ENCODE measurements at places on chromosomes 3 and 15. TPM values are rescaled to one million over a fixed set of nuclear protein-coding genes. Genes with fewer than 3 reads are reported as not detected.
A peak's percentile ranks its signal among the peaks of the same experiment; 100 is the strongest.

DNA sequence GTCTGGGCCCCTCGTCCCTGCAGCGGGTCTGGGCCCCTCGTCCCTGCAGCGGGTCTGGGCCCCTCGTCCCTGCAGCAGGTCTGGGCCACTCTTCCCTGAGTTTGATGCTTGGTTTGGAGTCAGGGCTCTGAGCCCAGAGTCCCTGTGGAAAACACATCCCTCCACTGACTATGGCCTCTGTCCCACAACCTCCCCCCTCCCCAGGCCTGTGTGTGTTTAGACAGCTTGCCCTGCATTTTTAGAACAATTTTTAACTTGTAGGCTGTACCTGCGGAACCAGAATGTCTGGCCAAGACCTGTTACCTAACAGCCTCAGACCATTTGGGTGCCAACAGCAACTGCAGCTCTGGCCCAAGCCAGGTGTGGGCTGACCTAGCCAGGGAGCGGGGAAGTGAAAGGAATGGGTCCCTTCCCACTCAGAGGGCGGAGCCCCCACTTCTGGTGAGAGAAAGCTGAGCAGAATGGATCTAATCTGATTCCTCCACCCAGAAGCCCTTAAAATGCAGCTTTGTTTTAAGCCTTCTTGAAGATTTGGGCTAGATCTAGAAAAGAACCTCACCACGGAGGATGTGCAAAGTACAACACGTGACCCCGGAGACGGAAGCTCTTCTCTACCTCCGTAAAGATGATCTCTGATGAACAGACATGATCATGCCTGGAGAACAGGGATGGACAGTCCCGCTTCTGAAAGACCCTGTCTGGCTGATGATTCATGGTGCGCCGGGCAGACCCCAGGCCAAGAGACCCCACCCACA is 60.5 kb upstream of the TFRC start:
- peak; percentile 52 for DNase-seq

TUSC7 gene
- total RNA-seq, result not detected

DNA sequence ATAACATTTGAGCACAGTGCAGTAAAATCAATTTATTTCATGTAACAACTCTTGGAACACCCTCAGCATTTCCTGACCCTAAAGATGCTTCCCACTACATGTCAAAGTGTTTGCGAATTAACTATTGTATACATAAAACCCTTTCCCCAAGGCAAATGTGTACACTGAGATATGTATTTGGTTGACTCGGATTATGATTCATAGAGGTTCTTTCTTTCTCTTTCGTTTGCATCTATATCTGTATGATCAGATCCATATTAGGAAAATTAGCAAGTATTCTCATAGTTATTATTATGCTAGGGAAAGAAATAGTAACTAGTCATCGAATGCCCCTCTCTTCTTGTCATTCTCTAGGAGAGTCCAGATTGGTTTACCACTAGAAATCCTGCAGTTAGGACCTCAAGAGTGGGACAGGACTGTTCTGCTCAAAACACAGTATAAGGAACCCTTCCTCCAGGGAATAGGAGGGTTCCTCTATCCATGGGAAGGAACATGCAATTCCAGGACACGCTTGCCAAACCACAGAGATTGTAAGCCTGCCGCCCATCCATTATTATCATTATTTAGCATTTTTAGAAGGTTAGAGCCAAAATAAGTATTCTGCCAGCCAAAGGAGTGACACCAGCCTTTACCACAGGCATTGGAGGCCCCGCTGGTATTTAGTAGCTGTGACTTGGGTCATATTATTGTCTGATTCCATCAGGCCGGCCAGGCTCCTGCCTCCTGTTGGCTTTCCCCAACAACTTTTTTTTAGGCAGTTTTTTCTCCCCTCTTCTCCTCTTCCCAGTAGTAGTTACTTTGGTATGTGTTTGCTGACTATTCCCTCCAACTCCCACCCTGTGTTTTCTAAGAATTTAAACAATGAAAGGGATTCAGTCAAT is 100.7 kb downstream of the GALK2 start:
- no peak for DNase-seq

FHIT gene
- total RNA-seq, result 7.4 TPM

DNA sequence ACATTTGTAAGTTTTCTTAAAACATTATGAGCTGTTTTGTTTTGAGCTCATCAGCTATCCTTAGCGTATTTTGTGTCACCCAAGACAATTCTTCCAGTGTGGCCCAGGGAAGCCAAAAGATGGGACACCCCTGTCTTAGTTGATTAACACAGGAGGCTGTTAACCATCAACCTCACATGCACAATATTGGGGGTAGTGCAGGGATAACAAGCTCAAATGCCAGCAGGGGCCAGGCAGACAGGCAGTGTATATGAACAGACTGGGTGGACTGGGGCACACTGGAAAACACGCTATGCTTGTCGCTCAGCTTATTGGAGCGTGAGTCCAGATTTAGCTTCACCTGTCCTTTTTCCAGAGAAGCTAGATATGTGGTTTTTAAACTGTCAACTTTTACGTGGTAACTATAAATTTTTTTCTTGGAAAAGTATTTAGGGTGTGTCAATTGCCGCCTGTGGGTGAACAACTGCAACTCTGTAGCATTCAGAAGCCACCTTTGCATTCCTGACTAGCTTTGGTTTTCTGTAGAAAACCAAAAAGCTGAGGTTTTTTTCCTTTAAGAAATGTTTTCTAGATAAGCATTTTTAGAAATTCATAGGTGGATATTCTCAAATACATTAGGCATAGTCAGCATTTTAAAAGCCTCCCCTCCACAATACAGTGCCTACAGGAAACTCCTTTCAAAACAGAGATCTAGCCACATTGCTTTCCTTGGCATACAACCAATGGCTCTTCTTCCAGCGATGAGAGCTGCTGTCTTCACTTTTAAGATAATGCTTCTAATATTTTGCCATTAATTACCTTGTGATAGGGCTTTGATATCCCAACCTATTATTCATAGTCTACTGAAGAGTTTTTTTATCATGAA is 14.6 kb downstream of the PSMD6 start:
- no peak for DNase-seq

DNA sequence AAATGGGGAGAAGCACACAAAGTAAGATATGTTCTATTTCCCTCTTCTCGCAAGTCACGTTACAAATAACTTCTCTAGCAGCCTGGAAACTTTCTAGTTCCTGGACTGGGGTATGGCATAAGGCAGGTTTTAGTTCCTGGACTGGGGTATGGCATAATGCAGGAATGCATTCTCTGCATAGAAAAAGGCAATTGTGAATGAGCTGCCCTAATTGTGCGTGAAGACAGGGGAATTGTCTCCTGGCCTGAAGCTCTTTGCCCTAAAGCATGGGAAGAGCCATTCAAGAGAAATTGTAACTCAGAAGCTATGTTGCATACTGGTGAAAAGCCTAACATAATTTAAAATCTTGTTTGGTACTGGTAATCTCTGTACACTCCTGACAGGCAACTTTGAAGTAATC is 54.3 kb upstream of the CBLB start:
- DNase-seq, result no peak

- DNase-seq, result peak; percentile 46
These were observed 329.4 kb downstream of the TBC1D5 start for GRCh38 chr3:17412950-17413530.

DNA sequence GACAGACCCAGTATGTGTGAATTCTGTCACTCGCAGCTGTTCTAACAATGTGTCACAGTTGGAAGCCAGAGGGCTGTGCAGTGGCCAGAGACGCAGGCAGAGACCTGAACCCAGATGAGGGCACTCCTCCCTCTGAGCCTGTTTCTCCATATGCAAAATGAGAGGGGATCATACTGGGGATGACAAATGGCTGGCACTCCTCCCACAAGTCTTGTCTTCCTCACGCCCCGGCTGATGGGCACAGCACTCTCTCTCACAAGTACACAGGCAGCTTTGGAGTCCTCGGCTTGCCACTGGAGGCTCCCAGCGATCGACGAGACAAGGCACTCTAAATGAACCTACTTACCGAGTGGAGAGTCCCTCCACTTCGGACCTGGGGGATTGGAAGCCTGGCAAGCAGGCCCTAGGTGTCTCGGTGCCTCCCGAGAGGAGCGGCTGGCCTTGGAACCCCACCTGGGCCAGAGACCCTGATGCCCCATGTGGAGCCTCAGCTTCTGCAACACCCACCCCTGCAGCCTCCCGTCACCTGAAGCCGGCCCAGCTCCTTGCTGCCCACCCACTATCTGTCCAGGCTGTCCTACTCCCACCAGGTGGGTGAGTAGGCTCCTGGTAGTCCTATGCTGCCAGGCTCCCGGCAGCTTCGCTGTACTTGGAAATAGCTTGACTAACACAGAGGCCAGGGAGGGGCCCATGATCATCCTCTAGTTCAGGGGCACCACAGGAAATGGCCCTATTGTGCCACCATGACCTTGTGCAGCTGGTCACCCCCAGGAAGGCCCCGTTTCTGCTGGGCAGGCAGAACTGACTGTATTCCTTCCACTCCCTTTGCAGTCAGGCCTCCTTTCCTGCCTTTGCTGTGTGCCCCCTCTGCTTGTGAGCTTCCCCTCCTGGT is 65.0 kb upstream of the IQSEC1 start:
- DNase-seq, result peak; percentile 17

DNA sequence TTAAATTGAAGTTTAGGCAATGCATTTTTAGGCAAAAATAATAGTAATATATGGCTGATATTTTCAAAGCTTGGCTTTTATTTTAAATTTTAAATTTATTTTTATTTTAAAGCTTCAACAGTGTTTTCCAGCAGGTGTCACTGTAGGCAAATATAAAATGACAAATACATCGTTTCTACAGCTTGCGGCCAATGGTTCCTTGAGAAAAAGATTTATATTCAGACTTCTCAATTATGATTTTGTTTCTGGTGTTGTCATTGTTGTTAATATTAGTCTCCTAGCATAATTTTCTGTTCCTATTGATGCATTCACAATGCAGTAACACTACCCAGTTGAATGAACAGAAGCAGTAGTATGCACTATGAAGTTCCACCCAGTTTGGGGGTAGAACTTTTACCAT is 220.7 kb upstream of the DNAJC19 start:
- peak; percentile 52 for DNase-seq

ZNF620 gene
- total RNA-seq, result 3.0 TPM

DNA sequence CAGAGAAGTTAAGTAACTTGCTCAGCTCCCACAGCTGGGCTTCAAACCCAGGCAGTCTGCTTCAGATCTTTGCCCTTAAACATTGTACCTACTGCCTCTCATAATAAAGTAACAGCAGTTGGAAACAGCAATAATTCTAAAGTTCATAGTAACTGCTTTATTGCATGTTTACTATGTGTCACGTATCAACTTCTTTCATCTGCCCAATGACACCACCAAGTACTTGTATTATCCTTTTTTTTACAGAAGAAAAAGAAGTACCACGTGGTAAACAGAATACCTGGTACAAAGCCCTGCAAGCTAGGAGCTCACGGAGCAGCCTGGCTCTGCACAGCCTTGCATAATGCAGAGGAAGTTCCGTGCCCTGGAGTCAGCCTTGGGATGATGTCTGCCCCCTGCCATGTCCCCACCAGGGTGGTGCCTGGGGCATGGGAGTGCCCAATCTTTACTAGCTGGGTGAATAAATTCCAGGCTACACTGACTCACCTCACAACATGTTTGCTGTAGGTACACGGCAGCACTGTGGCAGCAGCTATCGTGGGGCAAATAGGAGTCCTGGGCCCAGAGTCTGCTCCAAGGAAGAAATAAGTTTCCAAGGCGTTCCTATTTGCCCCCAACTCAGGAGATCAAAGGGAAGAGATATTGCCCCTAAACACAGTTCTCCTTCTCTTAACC is 77.2 kb downstream of the LDHAL6B start:
- no peak for DNase-seq

All from tongue (tissue), 3 donors.